ENCODE measurements at places on chromosomes 2 and 18.

GRCh38 chr2:30374380-30374779 lies 72.7 kb upstream of the LCLAT1 start:
- DNase-seq: no peak

DNA sequence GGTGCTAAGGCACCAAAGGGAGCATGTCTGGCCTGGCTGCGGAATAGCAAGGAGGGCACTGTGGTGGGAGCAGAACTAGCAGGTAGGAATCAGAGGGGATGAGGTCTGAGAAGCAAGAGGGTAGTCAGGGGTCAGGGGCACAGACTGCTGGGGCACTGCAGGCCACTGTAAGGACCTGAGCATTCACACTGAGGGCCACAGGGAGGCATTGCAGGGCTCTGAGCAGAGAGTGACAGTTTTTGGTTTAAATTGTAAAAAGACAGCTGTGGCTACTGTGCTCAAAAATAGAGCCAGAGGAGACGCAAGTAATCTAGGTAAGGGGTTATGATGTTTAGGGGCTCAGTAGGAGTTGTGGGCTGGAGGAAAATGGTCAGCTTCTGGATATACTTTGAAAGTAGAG lies 41.5 kb downstream of the ARHGAP25 start:
- peak; percentile 48 for DNase-seq

DNA sequence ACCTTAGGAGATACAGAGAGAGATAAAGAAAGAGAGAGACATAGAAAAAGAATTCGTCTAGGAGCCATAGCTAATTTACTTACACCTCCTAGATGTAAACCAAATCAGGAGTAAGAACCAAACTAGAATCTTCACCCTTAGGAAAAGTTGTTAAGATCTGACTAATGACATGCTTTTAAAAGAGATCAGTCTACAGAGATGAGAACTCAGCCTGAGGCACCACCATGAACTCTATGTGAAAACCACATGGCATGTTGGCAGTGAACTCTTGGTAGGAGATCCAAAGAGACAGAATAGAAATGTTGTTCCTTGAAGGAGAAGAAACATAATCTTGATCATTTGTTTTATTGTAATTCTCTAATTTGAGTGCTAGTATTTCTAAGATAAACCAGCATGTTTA lies 585.4 kb upstream of the ID2 start:
- DNase-seq: no peak

DNA sequence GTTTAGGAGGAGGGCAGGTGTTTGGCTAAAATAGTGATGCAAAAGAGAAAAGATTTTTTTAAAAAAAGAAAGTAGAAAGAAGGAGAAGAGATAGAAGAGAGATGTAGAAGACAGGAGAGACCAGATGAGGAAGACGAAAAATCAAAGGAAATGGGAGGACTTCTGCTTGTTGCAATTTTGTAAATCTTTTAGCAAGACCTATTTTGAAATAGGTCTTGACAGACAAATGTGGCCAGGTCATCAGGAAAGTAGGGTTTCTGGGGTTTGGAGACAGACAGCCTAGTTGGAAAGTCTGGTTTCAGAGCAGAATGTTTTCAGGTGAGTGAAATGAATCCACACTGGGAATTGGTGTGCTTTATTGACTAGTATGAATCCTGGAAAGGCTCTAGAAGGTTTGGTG lies 104.5 kb upstream of the CAVIN2 start:
- DNase-seq: no peak

DNA sequence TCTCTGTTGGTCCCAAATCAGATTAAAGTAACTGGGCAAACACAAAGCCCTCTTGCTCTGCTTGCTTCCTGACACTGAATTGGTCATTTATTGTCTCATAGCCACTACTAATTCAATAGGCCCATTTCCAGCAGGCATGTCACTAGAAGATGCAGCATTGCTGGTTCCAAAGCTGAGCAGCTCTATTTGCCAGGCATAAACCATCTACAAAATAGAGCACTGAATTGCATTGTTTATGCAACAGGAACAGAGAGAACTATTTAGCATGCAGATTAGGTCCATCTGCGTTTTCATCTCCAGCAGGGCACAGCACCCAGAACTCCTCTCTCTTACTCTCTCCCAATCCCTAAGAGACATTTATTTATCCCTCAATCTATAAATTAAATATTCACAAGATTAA lies 227.6 kb downstream of the SUCLG1 start:
- DNase-seq: no peak

DNA sequence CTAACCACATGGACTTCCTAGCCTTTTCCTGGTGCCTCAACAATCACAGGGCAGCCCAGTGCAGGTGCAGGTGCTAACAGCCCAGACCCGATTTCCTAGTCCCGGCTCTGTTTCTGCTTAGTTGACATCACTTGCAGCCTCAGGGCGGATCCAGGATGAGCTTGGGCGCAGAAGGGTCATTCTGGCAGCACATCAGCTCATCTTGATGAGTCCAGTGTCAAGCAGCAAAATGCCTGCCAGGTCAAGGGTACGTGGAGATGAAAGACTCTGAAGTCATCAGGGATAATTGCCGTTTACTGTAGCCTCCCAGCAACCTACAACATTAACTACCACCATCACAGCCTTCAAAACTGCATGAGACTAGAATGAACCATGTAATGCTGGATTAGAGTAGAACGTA lies 39.4 kb upstream of the EFHD1 start:
- no peak for DNase-seq

DNA sequence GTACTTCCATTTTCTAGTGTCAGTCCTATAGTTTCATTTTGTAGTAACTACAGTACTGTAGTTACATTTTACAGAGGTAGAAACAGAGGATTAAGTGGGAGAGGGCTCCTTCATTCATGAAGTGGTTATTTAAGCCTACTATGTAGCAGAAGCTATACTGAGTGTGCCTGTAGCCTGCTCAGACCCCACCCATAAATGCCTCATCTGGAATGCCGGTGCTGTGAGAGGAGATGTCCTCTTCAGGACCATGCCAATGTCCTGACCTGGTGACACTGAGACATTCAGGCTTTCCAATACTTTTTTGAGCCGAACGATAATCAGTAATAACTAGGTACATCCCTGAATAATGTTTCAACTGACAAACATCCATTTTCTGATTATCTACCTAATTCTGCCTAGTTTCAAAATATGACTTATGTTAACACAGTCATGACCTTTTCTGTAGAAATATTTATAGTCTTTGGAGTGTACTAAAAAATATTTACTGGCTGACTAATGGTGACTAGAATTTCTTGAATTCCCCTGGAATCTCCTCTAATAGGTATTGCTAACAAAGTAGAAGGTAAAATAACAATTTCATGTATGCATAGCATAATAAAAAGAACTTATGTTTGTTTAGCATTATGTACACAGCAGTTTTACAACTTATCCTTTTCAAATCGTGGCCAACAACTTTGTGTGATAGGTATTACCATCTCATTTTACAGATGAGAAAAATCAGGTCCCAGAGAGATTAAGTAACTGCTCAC lies 10.2 kb upstream of the ARHGAP28 start:
- DNase-seq: no peak

GRCh38 chr2:199484927-199485326 lies 27.2 kb upstream of the SATB2 start:
- no peak for DNase-seq

GRCh38 chr2:240107477-240107796 lies 28.7 kb downstream of the COPS9 start:
- no peak for DNase-seq

GRCh38 chr2:1460851-1461418 lies 47.7 kb downstream of the TPO start:
- no peak for DNase-seq

GRCh38 chr2:55843096-55843993 lies 80.2 kb downstream of the EFEMP1 start:
- DNase-seq: no peak

GRCh38 chr2:182548031-182548950 lies 121.5 kb upstream of the PDE1A start:
- DNase-seq: peak; percentile 51

DNA sequence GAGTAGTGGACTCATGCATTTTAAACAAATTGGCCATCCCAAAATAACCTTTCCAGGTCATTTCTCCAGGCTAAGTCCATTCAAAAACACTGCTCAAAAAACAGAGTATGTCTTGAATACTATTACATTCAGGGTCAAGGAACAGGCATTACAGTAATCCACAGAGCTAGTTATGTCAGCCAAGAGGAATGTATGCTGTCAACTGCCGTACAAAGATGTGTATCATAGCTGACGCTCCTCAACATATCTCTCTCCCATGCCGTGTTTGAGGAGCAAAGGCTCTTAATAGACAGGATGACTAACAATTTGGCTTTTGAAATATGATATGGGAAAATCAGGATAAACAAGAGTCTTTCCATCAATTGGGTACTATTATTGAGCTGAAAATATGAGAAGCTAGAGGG lies 68.8 kb upstream of the KCTD1 start:
- DNase-seq: no peak

DNA sequence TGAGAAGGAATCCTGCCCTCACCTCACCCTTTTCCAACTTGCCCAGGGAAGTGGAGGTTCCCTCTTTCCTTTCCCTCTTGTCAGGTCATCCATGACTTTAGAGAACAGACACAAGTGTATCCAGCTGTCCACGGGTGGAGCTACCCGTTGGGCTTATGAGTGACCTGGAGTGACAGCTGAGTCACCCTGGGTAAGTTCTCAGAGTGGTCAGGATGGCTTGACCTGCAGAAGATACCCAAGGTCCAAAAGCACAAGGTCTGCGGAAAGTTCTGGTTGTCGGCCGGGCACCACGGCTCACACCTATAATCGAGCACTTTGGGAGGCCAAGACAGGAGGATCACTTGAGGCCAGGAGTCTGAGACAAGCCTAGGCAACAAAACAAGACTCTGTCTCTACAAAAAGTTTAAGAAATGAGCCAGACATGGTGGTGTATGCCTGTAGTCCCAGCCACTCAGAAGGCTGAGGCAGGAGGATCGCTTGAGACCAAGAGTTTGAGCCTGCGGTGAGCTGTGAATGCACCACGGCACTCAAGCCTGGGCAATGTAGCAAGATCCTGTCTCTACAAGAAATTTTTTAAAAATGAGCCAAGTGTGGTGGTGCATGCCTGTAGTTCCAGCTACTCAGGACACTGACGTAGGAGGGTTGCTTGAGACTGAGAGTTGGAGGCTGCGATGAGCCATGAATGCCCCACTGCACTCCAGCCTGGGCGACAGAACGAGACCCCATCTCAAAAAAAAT lies 14.0 kb upstream of the CNDP1 start:
- DNase-seq: no peak

DNA sequence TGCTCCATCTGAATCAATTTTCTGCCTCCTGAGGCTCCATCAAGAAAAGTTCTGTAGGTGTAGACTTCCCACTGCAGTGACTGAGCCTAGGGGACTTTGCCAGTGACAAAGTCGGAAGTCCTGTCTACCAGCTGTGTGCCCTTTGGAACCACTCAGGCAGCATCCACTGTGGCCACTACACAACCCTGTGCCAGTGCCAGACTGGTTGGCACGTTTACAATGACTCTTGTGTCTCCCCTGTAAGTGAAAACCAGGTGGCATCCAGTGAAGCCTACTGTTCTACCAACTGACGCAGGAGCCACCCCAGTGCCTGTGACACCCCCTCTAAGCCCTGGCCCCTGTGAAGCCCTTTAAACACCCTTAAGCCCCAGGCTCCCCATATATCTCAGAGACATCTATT lies 132.1 kb upstream of the SERPINE2 start:
- no peak for DNase-seq

DNA sequence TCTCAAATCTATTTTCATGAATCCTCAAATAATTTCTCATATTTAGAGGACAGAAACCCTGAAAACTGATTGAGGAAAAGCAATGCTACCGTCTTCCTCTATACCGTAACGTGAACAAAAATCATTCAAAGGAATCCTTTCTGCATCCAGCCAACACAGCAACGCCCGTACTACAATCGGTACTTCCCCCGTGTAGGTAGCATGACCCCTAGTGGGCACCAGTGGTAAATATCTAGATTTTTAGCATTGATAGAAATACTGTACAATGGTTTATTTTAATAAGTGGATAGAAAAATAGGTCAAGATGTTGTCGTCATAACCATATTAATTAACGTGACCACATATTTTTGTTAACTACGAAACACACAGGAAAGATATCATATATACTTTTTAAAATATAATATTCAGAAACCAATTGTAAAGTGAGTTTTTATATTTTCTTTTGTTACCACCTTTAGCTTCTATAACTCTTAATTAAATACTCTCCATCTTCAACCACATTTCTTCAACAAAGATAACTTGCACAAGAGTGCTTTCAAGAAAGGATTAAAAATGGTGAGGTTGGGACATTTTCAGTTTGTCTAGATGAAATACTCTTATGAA lies 194.1 kb downstream of the SS18 start:
- DNase-seq: peak; percentile 74

GRCh38 chr2:57534358-57534757 lies 512.2 kb upstream of the VRK2 start:
- DNase-seq: no peak

- DNase-seq: peak; percentile 95
These were observed 116.5 kb upstream of the FOSL2 start for GRCh38 chr2:28276076-28276618.

GRCh38 chr2:207513551-207514257 lies 16.1 kb upstream of the CREB1 start:
- DNase-seq: peak; percentile 23

- peak; percentile 81 for DNase-seq
These were observed 216.3 kb downstream of the ANAPC1 start for GRCh38 chr2:111667542-111668273.

DNA sequence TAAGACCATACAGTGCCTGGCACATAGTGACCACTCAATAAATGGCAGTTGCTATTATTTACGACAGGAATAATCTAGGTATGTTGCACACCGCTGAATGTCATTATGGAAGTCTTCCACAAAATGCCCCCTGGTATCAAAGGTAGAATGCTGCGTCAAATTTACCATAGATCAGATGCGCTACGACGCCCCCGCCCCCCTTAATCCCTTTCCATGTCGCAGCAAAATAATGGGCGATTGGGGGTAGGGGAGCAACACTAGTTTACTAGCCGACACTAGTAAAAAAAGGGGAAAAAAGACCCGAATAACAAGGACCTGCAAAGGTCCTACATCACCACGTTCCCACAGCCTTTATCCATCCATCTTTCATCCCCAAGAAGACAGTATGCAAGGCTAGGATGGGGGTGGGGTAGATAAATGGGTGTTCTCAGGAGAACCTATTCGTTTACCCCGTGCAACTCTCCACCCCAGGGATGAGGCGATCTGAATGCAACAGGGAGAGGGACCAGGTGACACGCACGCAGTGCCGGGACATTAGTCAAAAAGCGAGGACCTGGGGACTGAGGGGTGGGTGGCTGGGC lies 455 bp downstream of the PREPL start:
- peak; percentile 46 for DNase-seq

GRCh38 chr2:110823165-110823564 lies 90.8 kb downstream of the ACOXL start:
- no peak for DNase-seq

DNA sequence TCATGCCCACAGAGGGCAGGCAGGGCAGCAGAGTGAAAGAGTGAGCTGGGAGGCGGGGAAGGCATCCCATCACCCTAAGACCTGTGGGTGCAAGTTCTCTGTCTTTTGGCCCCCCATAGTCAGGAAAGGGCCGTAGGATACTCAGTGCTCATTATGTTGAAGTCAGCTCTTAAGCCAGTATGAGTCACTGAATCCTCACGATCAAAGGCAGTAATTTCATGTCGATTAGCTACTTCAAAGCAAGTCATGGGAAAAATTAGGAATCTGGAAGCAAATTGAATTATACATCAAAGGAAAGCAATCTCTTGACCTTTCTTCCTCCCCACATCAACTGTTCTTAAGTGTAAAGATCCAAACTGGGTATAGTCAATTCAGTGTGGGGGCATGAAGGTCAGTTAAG lies 178.9 kb downstream of the FHOD3 start:
- DNase-seq: no peak

- no peak for DNase-seq
These were observed 5.2 kb downstream of the KCNH7 start for GRCh38 chr2:162833345-162833744.

GRCh38 chr2:226600184-226600583 lies 199.4 kb downstream of the IRS1 start:
- DNase-seq: no peak

All from dermis blood vessel endothelial cell (primary cell).